ENCODE measurements at places on chromosomes 3 and 15.

GRCh38 chr3:17243621-17244020, 358.9 kb downstream of the PLCL2 start:
- DNase-seq = no peak

GRCh38 chr15:57619746-57620145, 28.0 kb downstream of the MYZAP start:
- no peak for DNase-seq

- no peak for DNase-seq
Measured at GRCh38 chr3:127546554-127546953, 44.0 kb downstream of the TPRA1 start.

GRCh38 chr15:39360452-39360851, 220.4 kb upstream of the THBS1 start:
- no peak for DNase-seq

- DNase-seq = peak; percentile 53
Measured at GRCh38 chr3:41200669-41201021, 1.3 kb downstream of the CTNNB1 start.

- no peak for DNase-seq
Measured at GRCh38 chr3:108079043-108079442, 11.8 kb downstream of the CD47 start.

GRCh38 chr3:111610189-111610588, 15.0 kb upstream of the ZBED2 start:
- peak; percentile 91 for DNase-seq

- DNase-seq = no peak
Measured at GRCh38 chr15:97479957-97480356, 480.5 kb upstream of the ARRDC4 start.

DNA sequence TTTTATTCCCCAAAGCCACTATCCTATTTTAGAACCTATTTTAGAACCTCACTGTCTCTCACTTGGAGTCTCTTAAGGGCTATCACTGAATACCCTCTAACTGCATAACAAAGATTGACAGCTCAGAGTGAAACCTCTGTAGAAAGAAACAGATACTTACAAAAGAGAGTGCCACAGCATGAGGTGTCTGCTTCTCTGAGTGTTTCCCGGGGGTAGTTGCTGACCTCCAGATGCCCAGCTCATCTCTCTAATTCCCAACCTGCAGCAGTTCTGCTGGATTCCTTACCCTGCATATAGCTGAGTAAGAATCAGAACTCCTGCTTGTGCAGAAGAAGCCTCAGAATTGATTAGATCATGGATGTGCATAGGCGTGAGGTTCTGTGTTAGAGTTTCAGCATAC, 34.5 kb downstream of the P3H2 start:
- no peak for DNase-seq
